ENCODE measurements at places on chromosomes 1 and 21. TPM values are rescaled to one million over a fixed set of nuclear protein-coding genes. Genes with fewer than 3 reads are reported as not detected.

STUM gene
- 1.7 TPM for total RNA-seq

DPYD gene
- total RNA-seq = 24.1 TPM

PLA2G2A gene
- 12.3 TPM for total RNA-seq

DNAI4 gene
- total RNA-seq = 38.5 TPM

NRAS gene
- total RNA-seq = 32.7 TPM

DENND2D gene
- 13.2 TPM for total RNA-seq

KCNE1 gene
- total RNA-seq = 0.72 TPM
